Myocyte (in vitro differentiated cells): ENCODE measurements at places on chromosomes 11 and 22. TPM values are rescaled to one million over a fixed set of nuclear protein-coding genes. Genes with fewer than 3 reads are reported as not detected.

NOX4 gene
- total RNA-seq, result not detected in 2 replicates

GLB1L2 gene
- total RNA-seq, result not detected in 2 replicates

PIK3IP1 gene
- 10.9 and 16.0 TPM in 2 replicates for total RNA-seq

TREH gene
- total RNA-seq, result not detected in 2 replicates

PDGFB gene
- 6.7 and 10.2 TPM in 2 replicates for total RNA-seq

PAK1 gene
- total RNA-seq, result 38.5 and 54.3 TPM in 2 replicates

KCNQ1OT1 gene
- 2.5 TPM in 2 replicates for total RNA-seq

C11orf97 gene
- not detected in 2 replicates for total RNA-seq

IGSF9B gene
- total RNA-seq, result 0.24 TPM in 1 of 2 replicates, not detected in the other

FOSL1 gene
- 7.5 and 11.6 TPM in 2 replicates for total RNA-seq

LMNTD2 gene
- 0.31 and 0.78 TPM in 2 replicates for total RNA-seq

- DNase-seq, result peak; percentile 72
These were observed 1.3 kb upstream of the PATZ1 start for GRCh38 chr22:31347251-31348008.

DNA sequence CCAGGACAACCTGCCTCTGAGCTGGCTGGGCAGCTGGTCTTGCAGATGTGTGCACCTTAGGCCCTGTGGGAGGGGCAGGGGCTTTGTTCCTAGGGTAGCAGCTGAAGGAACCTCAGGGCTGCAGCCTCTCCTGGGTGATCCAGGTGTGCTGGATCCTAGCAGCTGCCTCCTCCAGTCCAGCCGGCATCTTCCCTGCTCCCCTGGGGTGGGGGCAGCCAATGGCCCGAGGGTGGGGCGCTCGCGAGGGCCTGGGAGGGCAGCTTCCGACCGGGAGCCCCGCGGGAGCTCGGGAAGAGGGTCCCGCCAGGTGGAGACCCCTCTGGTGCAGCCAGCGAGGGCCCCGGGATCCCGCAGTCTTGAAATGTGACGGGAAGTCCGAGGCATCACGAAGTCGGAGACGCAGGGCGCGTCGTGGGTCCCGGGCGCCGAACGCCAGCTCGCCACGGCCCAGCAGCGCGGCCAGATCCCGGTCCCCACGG lies 1.7 kb downstream of the IFITM1 start:
- no peak for DNase-seq

DNA sequence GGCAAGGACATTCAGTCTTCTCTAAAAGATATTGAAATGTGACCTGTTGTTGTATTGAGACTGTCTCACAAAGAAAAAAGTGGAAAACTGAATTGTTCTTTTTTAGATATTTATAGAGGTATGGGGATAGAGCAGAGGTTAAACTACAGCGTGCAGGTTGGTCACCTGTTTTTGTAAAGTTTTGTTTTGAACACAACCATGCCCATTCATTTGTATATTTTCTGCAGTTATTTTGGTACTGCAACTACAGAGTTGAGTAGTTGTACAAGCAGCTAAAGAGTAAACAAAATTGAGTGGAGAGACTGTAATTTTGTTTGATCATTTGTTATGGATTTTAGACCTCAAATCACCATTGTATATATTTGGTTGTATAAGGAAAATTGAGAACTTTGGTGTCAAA lies 11.3 kb downstream of the EED start:
- no peak for DNase-seq

- no peak for DNase-seq
These were observed 10.3 kb downstream of the OR10D3 start for GRCh38 chr11:124193221-124194010.

- no peak for DNase-seq
These were observed 112.0 kb downstream of the PLEKHA7 start for GRCh38 chr11:16902182-16902581.

DNA sequence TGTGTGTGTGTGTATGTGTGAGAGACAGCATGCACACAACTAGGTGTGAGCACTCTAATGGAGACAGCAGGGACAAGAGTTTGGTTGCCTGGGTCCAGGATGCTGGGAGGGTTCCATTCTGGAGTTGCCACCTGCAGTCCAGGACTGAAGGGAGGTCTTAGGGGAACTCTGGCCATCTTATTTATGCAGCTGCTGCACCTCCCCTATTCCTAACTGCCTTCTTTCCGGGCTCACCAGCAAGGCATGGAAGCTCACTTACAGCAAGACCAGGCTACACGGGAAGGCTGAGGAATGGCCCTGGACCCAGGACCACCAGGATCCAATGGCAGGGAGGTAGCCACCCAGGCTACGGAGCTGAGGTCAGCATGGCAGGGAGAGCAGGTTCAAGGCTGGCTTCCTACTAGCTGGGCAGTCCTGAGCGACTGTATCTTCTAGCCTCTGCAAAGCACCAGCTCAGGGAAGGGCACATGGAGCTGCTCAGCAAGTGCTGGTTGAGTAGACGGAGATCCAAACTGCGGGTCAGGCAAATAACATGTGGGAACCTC lies 42.2 kb upstream of the B3GAT1 start:
- DNase-seq, result no peak

DNA sequence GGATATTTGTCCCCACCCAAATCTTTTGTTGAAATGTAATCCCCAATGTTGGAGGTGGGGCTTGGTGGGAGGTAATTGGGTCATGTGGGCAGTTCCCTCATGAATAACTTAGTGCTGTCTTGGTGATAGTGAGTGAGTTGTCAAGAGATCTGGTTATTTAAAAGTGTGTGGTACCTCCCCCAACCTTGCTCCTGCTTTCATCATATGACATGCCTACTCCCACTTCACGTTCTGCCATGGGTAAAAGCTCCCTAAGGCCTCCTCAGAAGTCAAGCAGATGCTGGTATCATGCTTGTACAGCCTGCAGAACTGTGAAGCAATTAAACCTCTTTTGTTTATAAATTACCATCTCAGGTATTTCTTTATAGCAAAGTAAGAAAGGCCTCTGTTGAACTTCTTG lies 30.6 kb downstream of the AAMDC start:
- no peak for DNase-seq

- DNase-seq, result no peak
These were observed 7.8 kb downstream of the OTUB1 start for GRCh38 chr11:63993993-63994392.

GRCh38 chr22:36331912-36332622 lies 55.7 kb downstream of the MYH9 start:
- peak; percentile 79 for DNase-seq

DNA sequence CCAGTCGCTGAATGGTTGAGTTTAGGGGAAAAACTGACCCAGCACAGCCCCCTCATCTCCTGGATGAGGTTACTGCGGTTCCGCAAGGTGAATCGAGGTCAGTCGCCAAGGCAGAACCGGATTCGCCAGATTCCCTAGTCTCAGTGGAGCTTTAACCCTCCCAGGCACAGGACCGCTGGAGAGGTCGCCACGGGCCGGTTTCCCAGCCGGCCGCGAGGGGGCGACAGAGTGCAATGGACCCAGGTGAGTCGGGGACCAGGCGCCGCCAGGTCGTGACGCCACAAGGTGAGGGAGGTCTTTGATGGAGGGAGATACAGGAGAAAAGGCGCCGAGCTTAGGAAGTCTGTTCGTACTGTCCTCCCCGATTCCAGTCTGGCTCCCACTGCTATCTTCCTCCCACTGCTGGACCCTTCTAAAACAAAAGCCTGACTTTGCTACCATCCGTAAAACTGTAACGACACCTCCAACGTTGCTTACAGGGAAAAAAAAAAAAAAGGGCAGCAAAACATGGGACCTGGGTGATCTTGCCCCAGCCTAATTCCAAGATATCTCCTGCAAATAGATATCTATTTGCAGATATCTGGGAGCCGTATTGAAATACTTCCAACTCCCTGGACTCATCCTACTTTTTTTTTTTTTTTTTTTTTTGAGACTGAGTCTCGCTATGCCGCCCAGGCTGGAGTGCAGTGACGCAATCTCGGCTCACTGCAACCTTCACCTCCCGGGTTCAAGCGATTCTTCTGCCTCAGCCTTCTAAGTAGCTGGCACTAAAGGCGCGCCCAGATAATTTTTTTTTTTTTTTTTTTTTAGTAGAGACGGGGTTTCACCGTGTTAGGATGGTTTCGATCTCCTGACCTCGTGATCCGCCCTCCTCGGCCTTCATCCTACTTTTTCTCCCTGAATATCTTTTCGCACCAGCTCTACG lies 1.4 kb upstream of the GGA1 start:
- DNase-seq, result peak; percentile 63

DNA sequence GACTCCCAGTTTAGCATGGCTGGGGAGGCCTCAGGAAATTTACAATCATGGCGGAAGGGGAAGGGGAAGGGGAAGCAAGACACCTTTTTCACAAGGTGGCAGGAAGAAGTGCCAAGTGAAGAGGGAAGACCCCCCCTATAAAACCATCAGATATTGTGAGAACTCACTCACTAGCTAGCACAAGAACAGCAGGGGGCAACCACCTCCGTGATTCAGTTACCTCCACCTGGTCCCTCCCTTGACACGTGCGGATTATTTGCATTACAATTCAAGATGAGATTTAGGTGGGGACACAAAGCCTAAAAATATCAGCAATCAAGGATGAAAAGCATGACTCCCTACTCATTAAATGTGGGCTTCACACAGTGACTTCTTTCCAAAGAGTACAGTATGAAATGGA lies 155.0 kb upstream of the CCDC90B start:
- no peak for DNase-seq

- no peak for DNase-seq
These were observed 4.1 kb downstream of the PANX2 start for GRCh38 chr22:50174382-50175190.

DNA sequence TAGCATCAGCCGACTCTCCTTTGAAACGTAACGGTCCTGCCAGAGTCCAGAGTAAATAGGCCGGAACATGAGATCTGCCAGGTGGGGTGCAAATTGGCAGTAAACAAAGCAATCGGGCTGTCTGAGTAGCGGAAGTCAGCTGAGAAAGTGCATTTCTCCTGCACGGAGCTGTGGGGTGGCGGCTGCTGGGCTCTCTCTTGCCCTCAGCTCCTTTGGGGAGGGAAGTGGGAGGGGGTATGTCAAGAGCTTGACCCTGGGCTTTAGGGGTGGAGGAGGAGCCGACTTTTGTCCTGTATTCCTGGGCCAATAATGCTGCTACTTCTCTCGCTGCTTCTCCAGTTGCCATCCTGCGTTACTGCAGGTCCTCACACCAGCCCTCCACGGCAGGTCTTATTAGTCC lies 11.6 kb downstream of the GRIK4 start:
- DNase-seq, result no peak

DNA sequence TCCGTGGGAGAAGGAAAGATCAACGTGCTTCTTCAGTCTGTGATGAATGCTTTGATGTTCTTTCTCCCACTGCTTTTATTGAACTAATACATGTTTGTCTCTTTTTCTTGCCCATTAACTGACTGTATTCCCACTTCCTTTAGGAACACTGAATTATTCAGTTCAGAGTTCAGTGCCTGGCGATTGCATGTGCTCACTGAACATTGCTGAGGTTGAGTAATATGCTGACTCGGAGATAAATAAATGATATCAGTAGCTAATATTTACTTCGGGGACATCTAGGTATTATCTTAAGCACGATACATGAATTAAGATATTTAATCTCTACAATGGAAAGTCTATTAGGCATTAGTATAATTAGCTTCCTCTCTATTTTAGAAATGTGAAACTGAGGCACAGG lies 102.3 kb upstream of the OR5AK2 start:
- no peak for DNase-seq

GRCh38 chr22:38953577-38954413 lies 3.6 kb upstream of the APOBEC3A start:
- no peak for DNase-seq

- DNase-seq, result no peak
These were observed 2.1 kb upstream of the LZTR1 start for GRCh38 chr22:20979940-20980453.

DNA sequence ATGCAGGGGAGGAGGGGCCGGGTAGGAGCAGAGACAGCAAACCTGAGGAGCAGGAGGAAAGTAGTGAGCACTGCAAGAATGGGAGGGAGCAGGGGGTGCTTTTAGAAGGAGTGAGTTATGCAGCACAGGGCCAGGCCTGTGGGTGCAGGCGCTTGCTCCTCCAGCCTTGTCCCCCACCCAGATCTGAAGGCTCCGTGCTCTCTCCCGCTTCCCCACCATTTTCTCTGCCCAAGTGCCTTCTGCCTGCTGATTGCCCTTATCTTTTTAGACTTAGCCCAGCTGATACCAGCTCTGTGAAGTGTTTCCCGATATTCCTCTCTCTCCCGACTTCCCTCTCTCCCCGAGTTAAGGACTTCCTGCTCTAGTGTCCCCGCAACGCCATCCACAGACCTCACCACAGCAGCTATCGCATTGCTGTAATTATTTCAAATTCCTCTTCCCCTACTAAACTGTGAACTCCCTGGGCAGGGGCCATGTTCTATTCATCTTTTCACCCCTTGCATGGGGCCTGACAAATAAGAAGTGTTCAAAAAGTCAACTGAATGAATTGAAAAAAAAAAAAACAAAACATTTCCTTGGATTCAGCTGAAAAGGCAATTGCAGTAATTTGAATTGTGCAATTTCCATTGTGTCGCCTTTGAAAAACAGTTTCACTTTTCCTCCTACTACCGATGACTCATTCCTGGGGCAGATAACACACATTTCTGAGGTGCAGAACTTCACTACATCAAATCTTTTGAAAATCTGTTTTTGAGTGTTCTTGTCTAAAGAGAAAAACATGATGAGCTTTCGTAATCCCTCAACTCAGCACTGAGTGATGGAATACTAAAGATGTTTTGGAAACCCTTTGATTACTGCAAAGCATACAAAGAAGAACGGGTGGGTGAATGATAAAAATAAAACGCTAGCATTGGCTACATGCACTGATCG lies 69.7 kb upstream of the BMAL1 start:
- peak; percentile 44 for DNase-seq

GRCh38 chr11:17746096-17746495 lies 11.5 kb downstream of the KCNC1 start:
- DNase-seq, result no peak

- peak; percentile 62 for DNase-seq
These were observed 626 bp upstream of the TBX10 start for GRCh38 chr11:67640021-67640757.

- no peak for DNase-seq
These were observed at the start of gene B3GAT1 for GRCh38 chr11:134412203-134413042. B3GAT1 (minus strand) TSS chr11:134412242; CDS start chr11:134387659, 24,583 bp downstream.

DNA sequence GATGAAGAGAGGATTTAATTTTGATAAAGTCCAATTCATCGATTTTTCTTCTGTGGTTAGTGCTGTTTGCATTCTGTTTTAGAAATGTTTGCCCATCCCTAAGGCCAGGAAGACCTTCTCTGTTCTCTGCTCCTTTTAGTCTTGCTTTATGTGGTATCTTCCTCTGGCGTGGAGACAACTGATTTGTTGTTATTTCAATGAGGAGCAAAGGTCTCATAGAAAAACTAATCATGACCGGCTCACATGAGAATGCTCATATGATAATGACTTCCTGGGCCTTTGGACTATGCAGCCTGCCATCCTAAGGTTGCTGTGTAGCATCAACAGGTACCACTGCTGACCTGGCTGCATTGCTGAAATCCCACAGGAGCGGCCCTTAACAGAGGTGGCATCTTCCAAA lies 19.8 kb downstream of the SCGB1A1 start:
- no peak for DNase-seq
